Astrocyte (in vitro differentiated cells and primary cell): ENCODE measurements at places on chromosomes 16 and 17. TPM values are rescaled to one million over a fixed set of nuclear protein-coding genes. Genes with fewer than 3 reads are reported as not detected.

The C16orf86 gene
- total RNA-seq, result 0.32 and 1.6 TPM in 2 replicates

DNA sequence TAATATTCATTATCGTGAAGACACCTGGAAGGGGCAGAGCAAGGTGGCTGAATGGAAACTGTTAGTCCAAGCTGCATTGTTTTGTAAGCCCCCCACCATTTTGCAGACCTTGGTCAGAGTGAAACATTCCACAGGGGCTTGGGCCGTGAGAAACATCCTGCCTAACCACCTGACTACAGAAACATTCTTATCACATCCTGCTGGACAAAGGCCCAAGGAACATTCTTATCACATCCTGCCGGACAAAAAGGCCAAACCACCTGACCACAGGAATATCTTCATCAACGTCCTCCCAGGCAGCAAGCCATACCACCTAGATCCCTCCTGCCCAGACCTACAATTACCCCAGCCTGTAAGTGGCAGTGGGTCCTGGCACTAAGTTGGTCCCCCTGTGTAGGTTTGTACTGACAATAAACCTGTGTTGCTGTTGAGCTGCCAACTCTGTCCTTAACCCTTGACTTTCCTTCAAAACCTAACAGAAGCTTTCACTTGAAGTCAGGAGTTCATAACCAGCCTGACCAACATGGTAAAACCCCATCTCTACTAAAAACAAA lies 19.6 kb downstream of the ATF7IP2 start:
- no peaks in the 10 kb centered on the region for H3K4me1 ChIP-seq
- no peak overlapping the region for H3K27ac ChIP-seq
- DNase-seq, result peak; percentile 88
- H3K4me3 ChIP-seq, result no peak overlapping the region
- H3K36me3 ChIP-seq, result no peaks in the 10 kb centered on the region

GRCh38 chr16:67404740-67405226 lies 11.5 kb upstream of the TPPP3 start:
- H3K36me3 ChIP-seq, result no peaks in the 10 kb centered on the region
- no peak overlapping the region for H3K4me3 ChIP-seq
- no peaks in the 10 kb centered on the region for H3K27me3 ChIP-seq
- H3K27ac ChIP-seq, result no peak overlapping the region
- H3K4me1 ChIP-seq, result peaks cover 21% of the 10 kb centered on the region
- no peak for DNase-seq

GRCh38 chr17:71325117-71325516 lies 795.7 kb upstream of the SOX9 start:
- H3K27me3 ChIP-seq, result no peaks in the 10 kb centered on the region
- DNase-seq, result no peak
- H3K4me3 ChIP-seq, result no peak overlapping the region

DNA sequence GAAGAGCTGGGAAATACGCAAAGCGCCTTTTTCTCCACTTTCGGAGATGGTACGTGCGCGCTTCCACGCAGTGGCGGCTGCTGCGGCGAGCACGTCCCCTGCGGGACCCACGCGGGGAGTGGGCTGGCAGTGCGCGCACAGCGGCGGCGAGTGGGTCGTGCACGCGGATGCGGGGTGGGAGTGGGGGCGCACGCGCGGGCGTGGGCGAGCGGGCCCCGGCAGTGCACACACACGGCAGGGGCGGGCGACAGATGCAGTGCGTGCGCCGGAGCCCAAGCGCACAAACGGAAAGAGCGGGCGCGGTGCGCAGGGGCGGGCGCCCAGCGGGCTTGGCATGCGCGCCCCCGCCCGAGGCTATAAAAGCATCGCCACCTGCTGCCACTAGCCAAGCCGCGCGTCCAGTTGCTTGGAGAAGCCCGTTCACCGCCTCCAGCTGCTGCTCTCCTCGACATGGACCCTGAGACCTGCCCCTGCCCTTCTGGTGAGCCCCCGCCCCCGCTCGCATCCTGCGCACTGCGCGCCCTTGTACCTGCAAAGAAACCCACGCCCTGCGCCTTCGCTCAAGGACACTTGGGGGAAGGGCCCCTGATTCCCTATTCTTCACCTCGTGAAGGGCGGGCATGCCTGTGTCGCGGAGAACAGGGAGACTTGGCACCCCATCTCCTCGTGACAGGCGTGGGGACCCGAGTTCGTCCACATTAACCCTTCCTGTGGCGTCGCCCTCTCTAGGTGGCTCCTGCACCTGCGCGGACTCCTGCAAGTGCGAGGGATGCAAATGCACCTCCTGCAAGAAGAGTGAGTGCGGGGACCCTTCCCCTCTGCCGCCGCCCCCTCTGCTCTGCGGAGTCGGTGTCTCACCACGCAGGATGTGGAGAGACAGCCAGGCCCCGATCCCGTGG lies at the start of gene MT3:
Gene MT3, plus strand, starts transcription at position 388 of the 899 bp plus-strand sequence. Its CDS starts 63 bp downstream, at position 451.
- no peak for DNase-seq
- H3K36me3 ChIP-seq, result no peaks in the 10 kb centered on the region

The CD300H gene
- total RNA-seq, result not detected in 2 replicates

The STH gene
- total RNA-seq, result not detected in 2 replicates

- no peak for DNase-seq
- H3K27me3 ChIP-seq, result peaks cover 7% of the 10 kb centered on the region
- no peaks in the 10 kb centered on the region for H3K4me1 ChIP-seq
- H3K27ac ChIP-seq, result no peak overlapping the region
Observed at GRCh38 chr17:35541434-35541833, 4.0 kb upstream of the SLFN12L start.

The KRT14 gene
- 1.0 and 2.2 TPM in 2 replicates for total RNA-seq

GRCh38 chr16:6888531-6888930 lies 444.1 kb upstream of the RBFOX1 start:
- no peak for DNase-seq
- no peak overlapping the region for H3K4me3 ChIP-seq
- H3K4me1 ChIP-seq, result no peaks in the 10 kb centered on the region
- no peaks in the 10 kb centered on the region for H3K27me3 ChIP-seq
- H3K36me3 ChIP-seq, result no peaks in the 10 kb centered on the region
- H3K27ac ChIP-seq, result no peak overlapping the region

The CACNG3 gene
- not detected in 2 replicates for total RNA-seq

The PRR29 gene
- 0.54 and 0.94 TPM in 2 replicates for total RNA-seq

The KPNB1 gene
- 467 and 491 TPM in 2 replicates for total RNA-seq

The CDRT15L2 gene
- not detected in 2 replicates for total RNA-seq

GRCh38 chr17:15289285-15290183 lies 24.4 kb upstream of the PMP22 start:
- H3K27ac ChIP-seq, result no peak overlapping the region
- H3K4me3 ChIP-seq, result no peak overlapping the region
- DNase-seq, result peak; percentile 85

GRCh38 chr16:75248142-75248535 lies 3.3 kb downstream of the BCAR1 start:
- DNase-seq, result no peak
- no peaks in the 10 kb centered on the region for H3K36me3 ChIP-seq
- peak overlapping the region; percentile 3 for H3K4me3 ChIP-seq

DNA sequence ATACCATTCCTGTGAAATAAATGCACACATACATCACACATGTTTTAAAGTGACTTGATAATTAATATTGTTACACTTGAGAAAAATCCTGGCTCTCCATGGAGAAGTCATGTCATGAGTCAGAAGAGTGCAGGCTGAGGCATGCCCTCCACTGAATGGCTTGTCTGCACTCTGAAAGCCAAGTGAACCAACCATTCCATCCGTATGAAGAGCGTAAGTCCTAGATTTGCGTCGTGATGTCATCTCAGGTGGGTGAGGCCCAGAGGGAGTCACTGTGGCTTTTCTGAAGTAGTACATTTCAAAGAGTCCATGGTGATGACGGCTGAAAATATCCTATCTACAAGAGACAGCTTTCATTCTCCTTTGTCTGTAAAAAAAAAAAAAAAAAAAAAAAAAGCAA lies 83.5 kb upstream of the IRX5 start:
- H3K4me1 ChIP-seq, result no peaks in the 10 kb centered on the region
- H3K27me3 ChIP-seq, result no peaks in the 10 kb centered on the region
- peak; percentile 30 for DNase-seq
- no peak overlapping the region for H3K27ac ChIP-seq
- no peaks in the 10 kb centered on the region for H3K36me3 ChIP-seq

- peaks cover 68% of the 10 kb centered on the region for H3K4me1 ChIP-seq
- H3K27ac ChIP-seq, result peak overlapping the region; percentile 98
- H3K4me3 ChIP-seq, result peak overlapping the region; percentile 53
- H3K27me3 ChIP-seq, result no peaks in the 10 kb centered on the region
Observed at GRCh38 chr17:77322514-77323412, 182.0 kb downstream of the SEC14L1 start.

The STAC2 gene
- not detected in 2 replicates for total RNA-seq

GRCh38 chr16:79519448-79519847 lies 81.1 kb downstream of the MAF start:
- no peak for DNase-seq
- H3K36me3 ChIP-seq, result no peaks in the 10 kb centered on the region
- no peaks in the 10 kb centered on the region for H3K4me1 ChIP-seq
- H3K27ac ChIP-seq, result no peak overlapping the region
- H3K4me3 ChIP-seq, result no peak overlapping the region

DNA sequence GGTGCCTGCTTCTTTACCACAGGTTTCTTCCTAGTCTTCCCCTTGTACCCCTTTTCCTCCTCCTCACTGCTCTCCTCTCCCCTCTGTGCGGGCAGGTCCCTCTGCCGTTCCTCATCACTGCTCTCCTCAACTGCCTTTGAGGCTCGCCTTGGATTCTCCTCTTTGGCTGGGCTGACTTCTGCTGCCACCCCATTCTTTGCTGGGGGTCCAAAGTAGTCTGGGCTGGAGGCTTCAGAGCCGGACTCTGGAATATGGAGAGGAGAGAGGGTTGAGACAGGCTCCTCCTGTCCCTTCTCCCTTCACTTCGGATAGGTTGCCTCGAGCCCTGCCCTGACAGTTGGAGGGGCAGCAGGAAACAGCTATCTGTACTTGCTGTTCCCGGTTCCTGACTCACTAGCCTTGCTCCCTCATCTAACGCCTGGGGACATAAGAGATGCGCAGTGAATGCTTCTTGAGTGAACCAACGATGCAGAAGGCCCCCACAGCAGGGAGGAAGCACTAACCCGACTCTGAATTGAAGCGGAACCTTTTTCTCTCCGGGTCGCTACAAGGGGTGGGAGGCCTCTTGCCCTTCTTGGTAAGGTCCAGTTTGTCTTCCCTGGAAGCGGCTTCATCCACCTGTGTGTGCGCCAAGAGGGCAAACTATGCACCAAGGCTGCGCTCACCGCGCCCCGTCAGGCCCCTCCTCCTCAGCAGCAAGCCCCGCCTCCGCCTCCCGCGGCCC lies 655 bp downstream of the HIRIP3 start:
- peak; percentile 14 for DNase-seq
- H3K4me3 ChIP-seq, result peak overlapping the region; percentile 79
- peak overlapping the region; percentile 90 for H3K27ac ChIP-seq
- no peaks in the 10 kb centered on the region for H3K27me3 ChIP-seq
- peaks cover 12% of the 10 kb centered on the region for H3K4me1 ChIP-seq
- peaks cover 17% of the 10 kb centered on the region for H3K36me3 ChIP-seq

DNA sequence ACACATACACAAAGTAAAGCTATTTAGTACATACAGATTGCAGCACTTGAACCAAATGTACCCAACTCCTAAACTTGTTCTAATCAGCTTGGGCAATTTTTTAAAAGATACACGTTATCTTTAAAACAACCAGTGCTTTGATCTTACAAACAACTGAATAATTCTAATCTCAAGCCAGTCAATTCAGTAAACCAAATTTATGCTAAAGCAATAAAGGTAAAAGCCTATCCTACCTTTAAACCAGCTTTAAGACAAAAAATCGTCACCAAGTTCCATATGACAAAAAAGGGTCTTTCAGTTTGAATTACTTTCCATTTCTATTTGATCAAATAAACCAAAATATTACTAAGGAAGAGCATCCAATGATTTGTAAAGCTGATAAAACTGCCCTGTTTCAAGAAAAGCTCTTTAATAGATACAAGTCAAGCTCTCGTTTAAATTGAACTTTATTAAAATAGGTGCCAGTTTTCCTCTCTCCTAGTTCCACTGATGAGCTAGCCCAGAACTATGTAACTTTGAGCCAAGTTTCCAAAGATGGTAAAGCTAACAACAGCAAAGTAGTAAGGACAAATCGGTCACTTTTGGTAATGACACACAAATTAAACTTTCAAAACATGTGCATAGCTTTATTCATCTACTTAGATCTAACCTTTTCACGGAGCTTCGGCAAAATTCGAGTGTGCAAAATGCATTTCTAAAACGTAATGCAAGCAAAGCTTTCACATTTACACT lies 10.2 kb downstream of the CRYBA1 start:
- H3K4me1 ChIP-seq, result peaks cover 19% of the 10 kb centered on the region
- H3K27ac ChIP-seq, result peak overlapping the region; percentile 7
- H3K27me3 ChIP-seq, result no peaks in the 10 kb centered on the region
- DNase-seq, result peak; percentile 67

DNA sequence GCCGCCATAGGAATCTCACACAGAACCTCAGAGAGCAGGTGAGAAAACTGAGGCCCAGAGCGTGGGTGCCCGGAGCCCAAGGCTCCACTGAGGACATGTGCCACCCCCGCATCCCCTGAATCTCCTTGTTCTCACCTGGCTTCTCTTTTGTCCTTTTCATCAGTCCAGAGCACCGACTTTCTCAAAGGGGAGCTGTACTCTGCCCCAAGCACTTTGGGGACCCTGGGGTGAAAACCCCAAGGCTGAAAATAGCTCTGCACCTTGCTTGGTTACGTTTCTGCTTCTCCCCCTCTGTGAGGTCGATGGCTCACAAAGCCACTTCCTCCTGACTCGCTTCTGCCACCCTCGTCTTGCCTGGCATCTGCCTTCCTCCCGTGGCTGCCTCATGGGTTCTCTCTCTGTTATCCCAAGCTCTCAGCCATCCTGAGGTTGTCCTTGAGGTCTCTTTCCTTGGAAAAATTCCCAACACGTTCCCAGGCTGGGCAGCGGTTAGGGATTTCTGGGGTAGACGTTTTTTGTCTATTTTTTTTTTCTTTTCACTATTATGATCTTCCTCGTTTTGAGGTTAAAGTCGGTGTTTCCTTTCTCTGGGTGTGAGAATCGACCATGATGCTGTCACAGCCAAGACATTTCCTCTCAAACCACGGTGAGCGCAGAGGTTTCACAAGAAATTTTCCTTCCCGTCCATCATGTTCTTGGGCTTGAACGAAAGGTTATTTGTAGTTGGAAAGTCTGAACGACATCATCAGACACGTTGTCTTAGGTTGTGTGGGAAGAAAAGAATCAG lies 37.2 kb downstream of the IRF8 start:
- DNase-seq, result peak; percentile 39
- no peaks in the 10 kb centered on the region for H3K4me1 ChIP-seq
- H3K27ac ChIP-seq, result no peak overlapping the region

GRCh38 chr17:77881545-77881944 lies 77.0 kb upstream of the TNRC6C start:
- H3K4me1 ChIP-seq, result peaks cover 21% of the 10 kb centered on the region
- H3K27ac ChIP-seq, result no peak overlapping the region

- H3K27me3 ChIP-seq, result no peaks in the 10 kb centered on the region
- DNase-seq, result no peak
- no peak overlapping the region for H3K4me3 ChIP-seq
- H3K27ac ChIP-seq, result no peak overlapping the region
Observed at GRCh38 chr16:57007050-57007449, 17.7 kb downstream of the NLRC5 start.

- H3K36me3 ChIP-seq, result no peaks in the 10 kb centered on the region
- no peak overlapping the region for H3K4me3 ChIP-seq
- H3K27me3 ChIP-seq, result no peaks in the 10 kb centered on the region
- H3K27ac ChIP-seq, result no peak overlapping the region
- no peak for DNase-seq
- no peaks in the 10 kb centered on the region for H3K4me1 ChIP-seq
Observed at GRCh38 chr17:8726941-8727555, 17.6 kb downstream of the CCDC42 start.

The KRTAP4-1 gene
- total RNA-seq, result not detected in 2 replicates

The KRTAP1-1 gene
- not detected in 2 replicates for total RNA-seq
